T-helper 2 cell treated with Interferon-gamma antibody and Interleukin-4, amounts not matched to agents 5 μg/mL and 100 μg/mL, for 36 hours (primary cell): ENCODE measurements at places on chromosomes 2 and 18.

- DNase-seq: no peak
Measured at GRCh38 chr18:46226461-46226860, 122.3 kb downstream of the HAUS1 start.

DNA sequence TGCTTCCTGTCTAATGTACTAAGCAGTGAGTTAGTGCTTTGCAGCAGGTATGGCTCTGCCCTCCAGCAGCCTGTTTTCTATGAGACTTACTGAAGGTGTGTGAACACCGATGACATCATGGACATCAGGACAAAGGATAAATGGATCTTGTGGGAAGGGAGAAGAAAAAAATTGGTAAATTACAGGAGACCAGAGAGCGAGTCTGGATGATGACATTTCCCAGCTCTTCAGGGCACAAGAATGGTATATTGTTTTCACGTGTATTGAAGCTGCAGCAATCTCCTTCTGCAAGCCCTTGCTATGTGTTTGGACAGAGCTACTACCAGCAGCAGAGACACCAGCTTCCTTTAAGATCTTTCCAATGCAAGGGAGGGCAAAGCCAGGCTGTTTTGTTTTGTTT lies 47.2 kb downstream of the DCC start:
- DNase-seq: no peak

DNA sequence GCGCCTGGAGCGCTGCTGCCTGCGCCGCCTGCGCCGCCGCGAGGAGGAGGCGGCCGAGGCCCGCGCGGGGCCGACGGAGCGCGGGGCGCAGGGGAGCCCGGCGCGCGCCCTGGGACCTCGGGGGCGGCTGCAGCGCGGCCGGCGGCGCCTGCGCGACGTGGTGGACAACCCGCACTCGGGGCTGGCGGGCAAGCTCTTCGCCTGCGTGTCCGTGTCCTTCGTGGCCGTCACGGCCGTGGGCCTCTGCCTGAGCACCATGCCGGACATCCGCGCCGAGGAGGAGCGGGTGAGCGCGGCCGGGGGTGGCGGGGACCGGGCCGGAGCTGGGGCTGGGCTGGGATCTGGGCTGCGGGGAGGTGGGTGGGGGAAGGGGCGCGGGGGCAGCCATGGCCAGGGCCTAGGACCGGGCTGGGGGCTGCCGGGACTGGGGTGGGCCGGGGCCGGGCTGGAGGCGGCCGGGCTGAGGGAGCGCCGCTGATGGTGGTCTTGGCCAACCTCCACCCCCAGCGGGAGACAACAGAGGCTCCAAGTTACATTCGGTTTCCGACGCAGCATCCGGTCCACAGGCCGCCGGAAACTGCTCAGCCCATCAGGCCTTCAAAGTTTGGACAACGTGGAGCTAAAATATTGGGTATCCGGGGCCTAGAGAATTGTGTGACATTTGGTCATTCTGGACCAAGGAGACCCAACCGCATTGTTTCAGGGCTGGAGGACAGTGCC lies 66.4 kb downstream of the KCNG2 start:
- DNase-seq: no peak

DNA sequence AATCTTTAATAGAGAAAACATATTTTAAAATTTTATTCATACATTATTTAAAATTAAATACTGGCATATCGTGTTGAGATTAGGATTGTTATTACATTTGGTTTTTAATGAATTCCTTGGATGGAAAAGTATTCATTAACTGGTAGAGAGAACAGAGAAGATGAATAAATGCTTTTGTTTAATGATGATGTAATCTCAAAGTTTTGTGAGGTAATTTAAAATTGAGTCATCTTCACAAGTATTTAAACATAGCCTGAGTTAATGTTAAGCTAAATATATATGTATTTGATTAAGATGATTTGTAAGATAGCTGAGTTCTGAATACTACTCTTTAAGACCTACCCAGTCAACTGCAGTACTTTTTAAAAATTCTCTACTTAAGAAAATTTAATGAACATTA lies 713.4 kb upstream of the VRK2 start:
- DNase-seq: no peak

GRCh38 chr18:74310411-74310810 lies 5.2 kb upstream of the C18orf63 start:
- no peak for DNase-seq

- DNase-seq: no peak
Measured at GRCh38 chr2:31033032-31033431, 105.2 kb downstream of the GALNT14 start.

GRCh38 chr2:230068651-230069055 lies at the start of gene SLC16A14:
Gene SLC16A14 (minus strand): TSS chr2:230068924. CDS start chr2:230059352, 9,572 bp downstream.
- DNase-seq: peak; percentile 39

DNA sequence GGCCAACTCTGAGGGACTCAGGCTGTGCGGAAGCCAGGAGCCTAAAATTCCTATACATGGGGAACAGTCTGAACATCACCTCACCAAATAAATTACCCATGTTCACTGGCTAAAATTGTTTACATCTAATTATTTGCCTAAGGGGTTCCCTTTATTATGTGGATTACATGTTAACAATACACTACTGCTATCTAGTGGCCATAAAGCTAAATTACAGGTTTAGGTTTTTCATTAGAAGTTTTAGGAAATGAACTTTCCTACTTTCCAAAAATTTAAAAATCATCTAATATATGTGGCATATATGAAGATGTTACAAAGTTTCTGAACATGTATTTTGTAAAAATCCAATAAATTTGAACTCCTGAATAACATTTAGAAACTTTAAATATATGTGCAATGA lies 40.3 kb downstream of the PLA2R1 start:
- no peak for DNase-seq

DNA sequence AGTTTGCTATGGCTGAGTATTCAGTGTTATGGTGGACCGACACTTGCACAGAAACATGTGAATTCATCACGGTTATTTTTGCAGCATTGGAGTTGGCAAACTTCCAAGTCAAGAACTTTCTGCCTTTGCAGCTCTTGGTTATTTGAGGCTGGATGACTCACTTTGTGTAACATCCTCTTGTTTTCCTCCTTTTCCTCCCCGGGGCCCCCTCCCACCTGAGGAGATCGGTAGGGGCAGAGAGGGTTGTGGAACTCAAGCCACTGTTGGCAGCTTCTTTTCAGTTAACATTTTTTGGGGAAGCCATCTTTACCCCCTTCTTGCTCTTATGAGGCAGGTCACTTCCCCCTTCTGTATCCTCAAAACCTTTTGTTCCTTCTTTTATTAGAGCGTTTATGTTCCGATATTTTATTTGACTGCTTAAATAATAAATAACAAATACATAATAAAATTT lies 48.6 kb downstream of the DDX1 start:
- no peak for DNase-seq

DNA sequence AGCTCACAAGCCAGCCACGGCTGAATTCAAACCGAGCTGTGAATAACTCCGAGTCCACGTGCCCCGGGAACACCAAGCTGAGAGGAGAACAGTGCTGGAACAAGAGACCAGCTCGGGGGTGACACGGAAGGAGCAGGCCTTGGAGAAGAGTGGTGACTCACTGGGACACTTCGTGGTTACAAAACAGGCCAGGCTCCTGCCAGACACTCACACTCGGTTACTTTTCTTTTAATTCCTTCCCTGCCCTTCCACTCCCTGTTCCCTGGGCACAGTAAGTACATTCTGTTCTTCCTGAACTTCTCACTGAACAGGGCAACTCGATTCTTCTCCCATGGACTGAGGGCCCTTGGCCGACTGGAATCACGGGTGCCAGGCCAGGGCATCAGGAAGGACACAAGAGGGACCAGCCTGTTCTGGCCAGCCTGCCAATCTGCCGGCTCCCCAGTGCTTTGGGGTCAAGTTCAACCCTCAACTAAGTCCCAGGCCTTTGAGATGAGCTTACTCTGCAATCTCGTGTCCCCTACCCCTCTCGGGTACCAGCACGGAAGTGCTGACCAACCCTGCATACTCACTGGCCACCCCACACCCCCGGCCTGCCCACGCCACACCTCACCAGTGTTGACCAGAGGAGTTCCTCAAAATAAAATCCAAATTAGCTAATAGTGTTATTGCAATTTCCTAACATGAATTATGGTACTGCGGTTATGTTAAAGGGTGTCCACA lies 87.5 kb downstream of the TFCP2L1 start:
- no peak for DNase-seq

DNA sequence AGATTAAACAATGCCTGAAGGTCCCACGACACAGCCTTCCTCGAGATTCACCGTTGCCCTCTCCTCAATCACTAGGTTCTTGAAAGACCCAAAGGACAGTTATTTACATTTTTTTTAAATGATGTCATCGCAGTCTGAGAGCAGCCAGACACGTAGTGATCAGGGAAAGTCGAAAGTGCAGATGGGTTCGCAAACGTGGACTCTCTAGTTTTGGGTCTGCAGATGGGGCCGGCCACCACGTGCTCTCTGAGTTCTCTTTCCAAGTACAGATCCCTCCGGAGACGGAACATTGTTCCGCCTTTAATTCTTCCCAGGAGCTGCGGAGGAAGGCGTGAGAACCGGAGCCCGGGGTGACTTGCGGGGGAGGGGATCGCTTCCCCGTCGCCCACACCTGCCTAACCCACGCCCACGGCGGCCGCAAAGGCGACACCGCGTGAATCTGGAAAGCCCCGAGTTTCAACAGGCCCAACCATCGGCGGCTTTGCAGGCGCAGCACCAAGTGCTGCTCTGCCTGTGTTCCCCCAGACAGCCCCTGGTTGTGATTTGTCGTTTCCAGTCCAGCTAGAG lies 54.3 kb downstream of the PKDCC start:
- DNase-seq: peak; percentile 85

GRCh38 chr2:10393640-10393982 lies 54.5 kb downstream of the ODC1 start:
- DNase-seq: no peak

- DNase-seq: no peak
Measured at GRCh38 chr2:9199716-9200632, 6.6 kb upstream of the ASAP2 start.

- no peak for DNase-seq
Measured at GRCh38 chr2:61416871-61417645, 53.8 kb downstream of the USP34 start.

- no peak for DNase-seq
Measured at GRCh38 chr2:134218930-134219658, 34.8 kb upstream of the MGAT5 start.

DNA sequence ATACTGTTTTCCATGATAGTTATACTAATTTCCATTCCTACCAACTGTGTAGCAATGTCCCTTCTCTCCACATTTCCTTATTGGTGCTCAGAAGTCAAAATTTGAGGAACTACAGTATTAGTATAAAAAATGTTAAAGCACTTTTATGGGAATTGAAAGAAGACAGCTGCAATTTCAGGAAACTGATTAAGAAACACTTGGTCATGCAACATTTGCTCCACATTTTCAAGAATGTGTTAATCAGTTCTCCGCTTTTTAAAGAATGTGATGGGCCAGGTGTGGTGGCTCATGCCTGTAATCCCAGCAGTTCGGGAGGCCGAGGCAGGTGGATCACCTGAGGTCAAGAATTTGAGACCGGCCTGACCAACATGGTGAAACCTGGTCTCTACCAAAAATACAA lies 33.6 kb upstream of the MGAT4A start:
- no peak for DNase-seq

DNA sequence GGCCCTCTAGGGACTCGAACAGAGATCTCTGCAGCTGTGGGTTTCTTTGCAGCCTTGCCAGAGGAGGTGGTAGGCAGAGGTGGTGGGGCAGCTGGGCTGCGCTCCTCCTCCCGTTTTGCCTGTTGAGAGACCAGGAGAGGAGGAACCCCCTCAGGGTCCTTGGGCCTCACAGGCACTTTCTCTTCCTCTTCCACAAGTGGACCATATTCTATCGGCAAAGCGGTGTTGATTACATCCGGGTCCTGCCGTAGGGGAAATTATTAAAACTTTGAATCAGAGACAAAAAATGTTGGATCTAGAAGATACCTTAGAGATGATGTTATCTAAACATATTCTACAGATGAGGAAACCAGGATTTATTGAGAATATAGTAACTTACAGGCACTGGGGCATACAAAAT lies 78.5 kb downstream of the CLIP4 start:
- DNase-seq: no peak

DNA sequence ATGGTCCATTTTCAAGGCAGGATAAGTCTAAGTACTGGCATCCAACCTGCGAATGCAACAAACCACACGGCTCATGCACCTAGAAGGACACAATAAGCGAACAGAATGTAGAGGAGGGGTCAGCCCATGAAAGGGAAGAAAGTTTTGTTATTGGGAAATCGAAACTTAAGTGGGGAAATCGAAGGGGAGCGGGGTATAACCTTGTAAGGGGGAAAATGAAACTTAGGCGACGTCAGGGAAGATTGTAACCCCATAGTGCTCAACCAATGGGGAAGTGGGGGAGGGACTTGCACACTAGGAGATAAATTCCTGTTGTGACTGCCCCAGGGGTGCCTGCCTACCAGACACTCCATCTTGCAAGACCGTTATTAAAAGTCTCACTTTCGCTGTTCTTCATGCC lies 15.6 kb upstream of the OTOF start:
- DNase-seq: no peak

DNA sequence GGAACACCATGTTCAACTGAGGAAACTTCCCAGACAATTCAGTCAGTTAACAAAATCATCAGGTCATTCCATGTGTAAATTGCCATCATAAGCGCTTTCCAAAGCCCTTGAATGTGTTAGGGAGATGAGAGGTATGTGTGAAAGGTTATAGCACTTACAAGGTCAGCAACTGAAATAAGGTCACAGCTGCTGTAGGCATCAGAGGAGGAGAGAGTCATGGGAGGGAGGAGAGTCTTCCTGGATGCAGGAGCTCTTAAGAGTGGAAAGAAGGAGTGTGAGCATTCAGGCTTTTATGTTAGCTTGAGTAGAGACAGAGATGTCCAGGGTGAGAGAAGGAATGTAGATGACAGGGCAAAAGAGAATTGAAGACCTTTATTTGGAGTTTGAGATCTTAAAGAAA lies 67.0 kb downstream of the CAB39 start:
- DNase-seq: no peak

DNA sequence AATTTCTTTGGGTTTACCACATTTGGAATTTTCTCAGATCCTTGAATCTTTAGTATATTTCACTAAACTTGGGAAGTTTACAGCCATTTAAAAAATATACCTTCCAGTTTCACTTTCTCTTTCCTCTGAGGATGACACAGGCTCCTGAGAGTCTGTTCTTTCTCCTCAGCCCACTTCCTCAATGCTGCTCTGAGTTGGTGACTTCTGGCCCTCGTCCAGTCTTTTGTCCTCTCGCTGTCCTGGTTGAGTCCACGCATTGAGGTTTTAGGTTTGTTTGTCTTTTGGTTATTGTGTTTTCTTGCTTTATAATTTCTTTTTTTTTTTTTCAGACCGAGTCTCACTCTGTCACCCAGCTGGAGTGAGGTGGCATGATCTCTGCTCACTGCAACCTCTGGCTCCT lies 40.7 kb upstream of the GALR1 start:
- DNase-seq: peak; percentile 26

GRCh38 chr2:134134313-134134706 lies 119.6 kb upstream of the MGAT5 start:
- DNase-seq: no peak

- DNase-seq: no peak
Measured at GRCh38 chr2:42906111-42906556, 113.8 kb upstream of the HAAO start.
